SK-MEL-5 (cell line): ENCODE measurements at places on chromosomes 3 and 15. TPM values are rescaled to one million over a fixed set of nuclear protein-coding genes. Genes with fewer than 3 reads are reported as not detected.

Gene TMEM212
- not detected in 2 replicates for total RNA-seq

Gene SLCO3A1
- 1.7 and 2.5 TPM in 2 replicates for total RNA-seq

DNA sequence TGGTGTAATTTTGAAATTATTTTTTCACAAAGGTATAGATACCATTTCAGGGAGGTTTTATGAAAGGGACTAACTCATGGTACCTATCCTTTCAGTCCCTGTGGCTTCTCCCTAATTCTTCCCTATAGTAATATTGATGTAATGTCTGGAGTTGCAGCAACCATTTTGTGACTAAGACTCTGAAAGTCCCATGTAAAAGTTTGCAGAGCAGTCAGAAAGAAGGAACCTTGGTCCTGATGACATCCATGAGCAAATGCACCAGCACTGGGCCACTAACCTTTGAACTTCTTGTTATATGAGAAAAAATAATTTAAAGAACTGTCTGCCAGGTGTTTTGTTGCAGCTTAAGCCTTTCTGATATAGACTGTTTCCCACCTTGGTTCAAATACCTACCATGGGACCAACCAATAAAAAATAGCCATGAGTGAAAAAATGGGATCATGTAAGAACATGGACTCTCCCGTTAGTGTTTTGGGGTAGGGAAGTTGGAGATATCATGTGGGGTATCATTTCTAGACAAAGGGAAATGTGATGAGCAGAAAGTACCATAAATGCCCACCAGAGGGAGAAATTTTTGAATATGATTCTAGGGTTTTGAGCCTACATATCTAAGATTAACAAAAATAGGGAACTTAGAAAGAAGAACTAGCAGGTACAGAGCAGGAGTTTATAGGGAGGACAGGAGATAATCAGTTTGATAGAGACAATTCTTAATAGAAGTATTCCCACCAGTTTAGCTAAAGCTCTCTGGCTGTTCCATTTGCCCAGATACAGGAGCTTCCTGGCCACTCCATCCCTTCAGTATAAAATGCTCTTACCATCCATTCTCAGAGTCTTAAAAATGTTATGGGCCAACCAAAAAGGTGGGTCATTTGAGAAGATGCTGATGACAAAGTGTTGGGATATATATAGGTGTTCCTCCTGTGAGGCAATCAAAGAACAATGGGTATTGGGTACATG, 3.4 kb upstream of the CPOX start:
- DNase-seq: peak; percentile 70

- DNase-seq: no peak
These were observed 2.1 kb downstream of the ZFAND6 start for GRCh38 chr15:80061582-80061981.

DNA sequence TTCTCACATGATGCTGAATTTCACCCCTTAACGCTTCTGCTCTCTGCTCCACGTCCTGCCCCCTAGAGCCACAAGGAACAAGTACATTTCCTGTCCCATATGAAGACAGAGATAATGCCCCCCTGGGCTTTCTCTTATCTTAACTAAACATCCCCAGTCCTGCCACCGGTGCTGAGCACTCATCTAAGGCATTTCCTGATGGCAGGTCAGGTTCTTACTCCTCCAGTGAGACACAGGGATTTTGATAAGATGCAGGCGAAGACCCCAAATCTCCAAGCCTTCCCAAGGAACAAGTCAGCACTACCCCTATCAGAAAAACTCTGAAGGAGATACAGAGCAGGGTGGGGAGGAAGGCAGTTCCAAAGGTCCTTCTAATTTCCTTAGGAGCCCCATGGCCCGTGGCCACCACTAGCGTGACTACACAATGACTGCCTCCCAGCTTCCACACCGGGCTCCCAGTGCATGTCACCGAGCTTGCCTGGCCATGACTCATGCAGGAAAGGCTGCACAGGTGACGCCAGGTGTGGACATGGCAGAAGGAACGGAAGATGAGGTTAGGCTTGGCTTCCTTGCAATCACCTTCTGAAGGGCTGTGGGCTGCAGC, 152.9 kb downstream of the XXYLT1 start:
- DNase-seq: peak; percentile 24

GRCh38 chr15:73127302-73127936, 75.2 kb downstream of the NEO1 start:
- peak; percentile 68 for DNase-seq

Gene VIPR1
- total RNA-seq: 0.34 TPM in 1 of 2 replicates, not detected in the other

DNA sequence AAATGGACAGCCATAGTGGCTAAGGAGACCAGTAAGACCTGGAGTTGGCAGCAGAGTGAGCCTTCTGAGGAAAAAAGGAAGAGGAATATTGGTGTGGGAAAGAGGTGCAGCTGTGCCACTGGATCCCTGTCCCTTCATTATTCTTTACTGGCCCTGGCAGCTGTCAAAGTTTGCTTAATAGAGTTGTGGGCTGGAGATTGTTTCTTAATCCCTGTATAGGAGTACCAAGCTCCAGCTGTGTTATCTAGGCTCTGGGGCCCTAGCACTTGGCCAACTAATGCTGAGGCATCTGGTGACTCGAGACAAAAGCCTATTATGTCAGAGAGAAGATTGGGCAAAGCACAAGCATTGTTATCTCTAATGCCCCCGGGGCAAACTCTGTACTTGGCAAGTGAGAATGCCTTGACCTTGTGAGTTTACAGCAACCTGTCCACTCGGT, 61.4 kb downstream of the ZNF609 start:
- DNase-seq: peak; percentile 97

DNA sequence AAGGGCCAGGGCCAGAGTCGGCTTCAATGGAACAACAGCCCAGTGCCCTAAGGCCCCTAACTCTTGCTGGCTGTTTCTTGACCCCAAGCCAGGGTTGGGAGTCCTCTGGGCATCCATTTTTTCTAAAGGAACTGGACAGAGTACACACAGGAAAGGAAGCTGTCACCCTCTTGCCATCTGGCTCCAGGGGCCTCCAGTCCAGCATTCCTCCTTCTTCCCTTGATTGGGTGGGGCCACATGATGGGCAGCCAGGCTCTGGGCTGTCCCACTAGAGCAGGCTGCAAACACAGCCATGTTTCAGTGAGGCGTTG, 1.6 kb upstream of the GRAMD2A start:
- no peak for DNase-seq

DNA sequence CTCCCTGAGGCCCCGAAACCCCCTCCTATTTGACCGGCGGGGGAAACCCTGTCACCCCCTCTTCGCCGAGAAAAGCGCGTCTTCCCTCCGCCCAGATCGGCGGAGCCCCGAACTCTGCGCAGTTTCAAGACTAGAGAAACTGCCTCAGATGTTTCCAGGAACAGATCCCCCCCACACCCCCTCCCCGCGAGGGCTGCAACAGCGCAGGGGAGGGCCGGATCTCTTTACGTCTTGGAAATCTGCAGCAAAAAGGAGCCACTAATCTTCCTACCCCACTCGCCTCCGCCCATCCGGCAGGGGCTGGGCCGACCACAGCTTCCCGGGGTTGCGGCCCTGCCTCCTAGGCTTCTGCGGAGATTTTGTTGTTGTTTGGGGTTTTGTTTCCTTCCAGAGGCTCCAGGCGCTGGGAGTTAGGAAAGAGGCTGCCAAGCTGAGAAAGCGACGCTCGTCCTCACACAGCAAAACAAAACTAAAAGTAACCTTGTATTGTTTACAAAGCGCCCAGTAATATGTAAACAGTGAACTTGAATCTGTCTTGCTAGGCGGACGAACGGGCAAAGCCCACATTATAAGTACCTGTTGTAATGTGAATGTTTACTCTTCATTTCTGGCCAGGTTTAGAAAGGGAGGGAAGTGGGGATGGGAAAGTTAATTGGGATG, 2.2 kb downstream of the FOXB1 start:
- DNase-seq: peak; percentile 30

GRCh38 chr3:141648055-141648910, 89.8 kb upstream of the RNF7 start:
- no peak for DNase-seq

Gene GOLGA8N
- total RNA-seq: 0.16 and 0.29 TPM in 2 replicates

Gene MASP1
- total RNA-seq: not detected in 2 replicates

DNA sequence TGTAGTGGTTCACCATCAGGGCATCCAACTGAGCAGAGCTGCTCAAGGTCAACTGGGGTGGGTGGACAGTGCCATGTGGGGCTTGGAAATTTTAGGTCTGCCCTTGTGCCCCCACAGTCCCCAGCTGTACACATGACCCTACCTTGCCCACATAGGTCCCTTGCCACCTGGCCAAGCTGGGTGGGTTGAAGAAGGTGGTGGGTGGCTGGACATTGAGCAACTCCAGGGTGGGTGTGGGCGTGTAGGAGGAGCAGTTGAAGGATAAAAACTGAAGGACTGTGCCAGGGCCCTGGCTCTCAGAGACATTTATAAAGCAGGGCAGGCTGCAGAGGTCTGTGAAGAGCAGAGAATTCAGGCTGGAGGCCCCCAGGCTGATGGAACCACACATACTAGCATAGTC, 568 bp downstream of the CDHR4 start:
- no peak for DNase-seq

DNA sequence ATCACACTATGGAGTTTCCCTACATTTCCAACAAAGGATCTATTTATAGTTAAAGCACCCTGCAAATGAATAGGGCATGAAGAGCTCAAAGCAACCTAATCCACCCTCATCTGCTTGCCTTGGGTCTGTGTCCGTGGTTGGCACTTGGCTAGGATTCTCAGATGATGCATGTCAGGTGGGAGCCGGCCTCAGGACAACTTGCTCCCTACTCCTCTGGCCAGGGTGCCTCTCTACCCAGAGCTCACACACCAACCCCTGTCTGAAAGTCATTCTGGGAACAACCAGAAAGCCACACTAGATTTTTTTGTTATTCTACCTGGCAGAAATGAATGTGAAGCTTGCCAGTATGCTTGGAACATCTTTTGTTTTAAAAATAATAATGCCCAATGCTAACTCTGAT, 13.2 kb downstream of the ARHGEF3 start:
- no peak for DNase-seq

DNA sequence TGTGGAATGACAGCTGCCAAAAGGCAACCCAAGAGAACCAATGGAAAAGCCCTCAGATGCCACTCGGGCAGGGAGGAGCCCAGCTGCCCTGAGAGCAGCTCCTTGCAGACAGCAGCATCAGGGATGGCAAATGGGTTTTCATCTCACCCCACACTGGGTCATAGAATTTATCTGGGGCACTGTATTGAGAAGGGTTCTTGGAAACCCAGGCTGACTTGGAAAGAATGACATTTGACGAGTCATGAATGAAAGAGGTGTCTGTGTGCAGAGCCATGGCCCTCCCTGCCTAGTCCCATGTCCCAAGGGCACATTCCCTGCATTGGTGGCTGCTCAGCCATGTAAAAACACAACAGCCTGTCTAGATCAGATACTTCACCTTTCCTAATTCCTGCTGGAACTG, 157.9 kb upstream of the BHLHE40 start:
- DNase-seq: no peak

DNA sequence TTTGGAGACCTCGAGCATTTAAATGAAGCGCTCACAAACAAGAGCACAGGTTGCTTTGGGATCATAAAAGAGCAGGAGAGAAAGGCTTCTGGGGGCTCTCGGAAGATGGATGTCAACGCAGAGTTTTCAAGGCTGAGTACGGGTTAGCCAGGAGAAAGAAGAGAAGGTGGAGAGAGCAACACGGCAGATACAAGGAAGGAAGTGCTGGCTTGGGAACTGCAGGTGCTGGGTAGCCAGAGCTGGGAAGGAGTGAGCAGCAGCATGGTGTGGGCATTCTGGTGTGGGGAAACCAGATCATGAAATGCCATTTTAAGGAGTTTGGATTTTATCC, 580 bp upstream of the RUBCN start:
- no peak for DNase-seq

GRCh38 chr3:106013971-106014370, 145.2 kb upstream of the CBLB start:
- DNase-seq: peak; percentile 33

Gene SFMBT1
- total RNA-seq: 16.4 and 19.4 TPM in 2 replicates

Gene SAMD7
- total RNA-seq: not detected in 2 replicates

DNA sequence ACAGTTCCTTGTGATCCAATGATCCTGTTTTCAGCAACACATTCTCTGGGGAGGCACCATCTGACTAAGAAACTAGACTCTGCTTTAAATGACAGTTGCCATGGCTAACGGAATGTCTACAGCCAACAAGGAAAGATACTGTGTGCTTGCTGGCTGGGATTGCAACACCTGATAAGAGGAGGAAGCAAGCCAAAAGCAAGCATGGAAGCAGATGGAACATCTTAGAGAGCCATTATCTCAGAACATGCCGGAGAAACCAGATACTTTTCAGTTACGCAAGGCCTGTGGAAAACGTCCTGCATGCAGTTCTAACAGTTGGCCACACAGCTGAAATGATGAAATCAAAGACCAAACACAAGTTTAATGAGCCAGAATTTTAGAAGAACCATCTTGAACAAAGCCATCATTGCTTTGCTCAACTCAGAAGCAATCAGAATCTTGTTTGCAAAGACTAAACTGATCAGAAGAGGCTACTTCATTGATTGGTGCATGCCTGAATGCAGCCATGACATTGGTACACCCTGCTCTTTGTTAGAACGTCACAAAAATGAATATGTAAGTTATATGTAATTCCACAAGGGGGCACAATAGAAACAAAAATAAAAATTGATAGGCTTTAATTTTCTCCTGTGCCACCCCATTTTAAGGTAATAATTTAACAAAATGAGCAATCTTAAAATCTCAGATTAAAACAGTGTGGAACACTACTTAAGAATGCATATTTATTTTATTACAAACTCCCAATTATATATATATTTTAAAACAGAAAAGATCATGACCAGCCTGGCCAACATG, 50.8 kb downstream of the GXYLT2 start:
- peak; percentile 83 for DNase-seq

DNA sequence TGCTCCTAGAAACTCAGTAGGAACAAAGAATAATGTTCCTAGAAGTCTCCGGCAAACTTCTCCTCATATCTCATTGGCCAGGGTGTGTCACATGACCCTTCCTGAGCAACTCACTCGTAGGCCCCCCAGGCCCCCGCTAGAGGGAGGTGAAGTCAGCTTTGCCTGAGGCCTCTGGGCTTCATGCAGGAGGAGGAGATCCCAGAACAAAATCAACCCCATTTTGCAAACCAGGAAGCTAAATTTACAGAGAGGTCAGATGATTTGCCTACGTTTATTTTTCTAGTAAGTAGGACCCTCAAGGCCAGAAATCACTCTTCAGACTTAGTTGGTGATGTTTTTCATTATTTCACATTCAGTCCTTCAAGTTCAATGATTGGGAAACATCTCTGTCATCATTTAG, 99.1 kb downstream of the SSR3 start:
- DNase-seq: peak; percentile 32

DNA sequence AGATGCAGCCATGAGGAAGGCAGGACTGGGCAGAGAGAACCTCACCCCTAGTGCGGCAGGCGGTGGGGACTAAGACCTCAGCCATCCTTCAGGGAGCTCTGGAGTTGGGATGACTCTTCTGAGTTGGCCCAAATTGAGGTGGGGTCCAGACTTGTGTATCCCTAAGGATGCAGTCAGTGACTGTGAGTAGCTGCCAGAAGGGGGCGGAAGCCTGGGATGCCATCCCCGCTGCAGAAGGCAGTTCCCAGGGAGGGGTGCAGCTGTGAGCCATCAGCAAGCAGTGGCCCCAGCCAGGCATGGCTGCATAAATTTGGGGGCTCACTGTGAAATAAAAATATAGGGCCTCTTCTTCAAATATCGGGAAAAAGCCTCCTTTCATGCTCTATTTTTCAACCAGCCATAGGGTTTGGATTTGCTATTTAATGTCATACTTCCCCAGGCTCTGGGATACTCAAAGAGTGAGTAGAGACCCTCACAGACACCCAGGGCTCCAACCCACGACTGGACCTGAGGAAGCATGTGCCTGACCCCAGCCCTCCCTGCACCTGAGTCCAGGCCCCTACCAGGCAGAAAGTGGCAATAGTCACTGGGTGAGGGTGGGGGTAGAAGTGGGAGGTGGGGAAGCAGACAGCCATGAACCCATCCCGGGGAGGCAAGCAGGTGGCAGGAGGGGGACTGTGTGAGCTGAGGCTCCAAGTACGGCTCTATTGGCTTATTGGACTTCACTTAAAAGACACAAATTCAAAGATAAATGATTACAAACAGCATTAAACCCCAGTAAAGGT, 30.5 kb downstream of the GRK7 start:
- DNase-seq: peak; percentile 6
